ENCODE measurements at places on chromosomes 2 and 18.

DNA sequence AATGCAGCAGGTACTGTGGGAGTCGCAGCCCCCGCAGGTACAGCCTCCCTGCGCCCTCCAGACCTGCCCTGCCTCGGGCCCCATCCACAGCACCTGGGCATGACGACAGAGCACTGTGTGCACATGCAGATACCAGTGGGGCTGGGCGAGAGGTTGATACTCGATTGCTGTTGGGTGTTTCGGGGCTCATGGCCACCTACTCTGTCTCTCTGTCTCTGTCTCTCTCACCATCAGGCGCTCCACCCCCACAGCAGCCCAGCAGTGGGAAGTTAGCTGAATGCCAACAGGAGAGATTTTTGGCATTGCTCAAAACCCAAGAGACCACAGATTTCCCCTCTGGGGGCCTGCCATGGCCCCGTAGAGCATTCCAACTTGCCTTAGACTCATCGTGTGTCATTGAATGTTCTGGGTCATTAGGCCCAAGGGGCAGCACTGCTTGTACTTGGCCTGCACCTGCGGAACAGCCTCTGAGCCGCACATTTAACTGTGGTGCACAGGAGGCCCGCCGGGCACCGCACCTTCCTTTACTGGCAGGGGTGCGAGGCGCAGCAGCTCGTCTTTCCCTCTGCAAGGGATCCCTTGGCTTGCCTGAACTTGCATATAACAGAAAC, 18.8 kb downstream of the KCNIP3 start:
- DNase-seq, result no peak

- DNase-seq, result no peak
These were observed 661 bp upstream of the MGAT5 start for GRCh38 chr2:134253117-134253704.

DNA sequence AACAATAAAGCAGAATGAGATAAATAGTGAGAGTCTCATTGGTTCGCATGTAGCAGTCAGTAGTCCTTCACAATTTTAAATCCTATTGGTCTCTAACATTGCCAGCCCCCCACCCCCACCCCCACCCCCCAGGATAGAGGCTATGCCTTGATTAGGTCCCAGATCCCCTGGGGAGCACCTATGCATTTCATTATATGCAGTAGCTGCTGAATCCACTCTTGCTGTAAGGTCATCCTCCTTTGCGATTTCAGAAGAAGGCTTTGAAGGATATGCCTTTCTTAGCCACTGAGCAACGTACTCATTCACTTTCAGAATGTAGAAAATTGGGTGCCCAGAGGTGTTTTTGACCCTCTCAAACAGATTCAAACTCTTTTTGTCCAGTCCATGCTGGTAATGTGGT, 382.8 kb upstream of the GALNT5 start:
- no peak for DNase-seq

DNA sequence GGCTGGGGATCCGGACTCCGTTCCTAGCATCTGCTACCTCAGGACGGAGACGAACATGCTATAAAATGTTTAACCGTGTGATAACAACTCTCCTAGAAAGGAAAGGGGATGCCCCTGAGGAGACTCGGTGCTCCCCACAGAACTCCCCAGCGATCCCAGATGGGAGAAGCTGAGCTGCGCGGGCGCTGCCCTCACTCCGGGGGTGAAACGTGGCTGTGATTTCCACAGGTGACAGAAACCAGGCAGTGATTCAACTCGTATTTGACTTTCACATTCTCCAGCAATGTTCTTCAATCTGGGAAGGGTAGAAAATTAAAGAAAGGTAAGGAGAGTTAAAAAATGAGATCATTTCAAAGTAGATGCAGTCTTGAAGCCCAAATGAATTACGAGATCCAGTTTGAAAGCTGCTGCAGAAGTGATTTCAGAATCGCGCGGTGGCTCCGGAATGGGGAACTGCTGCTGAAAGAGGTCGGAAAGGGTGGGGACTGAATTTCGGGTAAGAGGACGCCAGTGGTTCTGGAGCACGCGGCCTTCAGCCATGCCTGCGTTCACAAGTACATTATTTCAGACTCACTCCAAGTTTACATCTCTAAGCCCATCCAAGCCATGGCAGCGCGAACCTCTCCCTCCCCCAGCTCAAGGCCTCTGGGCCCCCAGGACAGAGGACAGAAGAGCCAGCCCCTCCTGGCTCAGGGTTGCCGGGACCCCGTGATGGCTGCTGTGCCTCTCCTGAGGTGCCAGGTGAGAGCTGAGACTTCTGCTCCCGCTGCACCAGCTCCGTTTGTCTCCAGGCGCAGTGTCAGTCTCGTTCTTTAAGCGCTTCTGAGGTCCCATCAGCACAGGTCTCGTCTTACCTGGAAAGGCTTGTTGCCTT, 39.5 kb downstream of the ADNP2 start:
- no peak for DNase-seq

- DNase-seq, result no peak
These were observed 593.1 kb upstream of the CHAC2 start for GRCh38 chr2:53174539-53174938.

- no peak for DNase-seq
These were observed 174.6 kb downstream of the THADA start for GRCh38 chr2:43421194-43421593.

- DNase-seq, result no peak
These were observed 109.8 kb downstream of the FARSB start for GRCh38 chr2:222545823-222546795.

DNA sequence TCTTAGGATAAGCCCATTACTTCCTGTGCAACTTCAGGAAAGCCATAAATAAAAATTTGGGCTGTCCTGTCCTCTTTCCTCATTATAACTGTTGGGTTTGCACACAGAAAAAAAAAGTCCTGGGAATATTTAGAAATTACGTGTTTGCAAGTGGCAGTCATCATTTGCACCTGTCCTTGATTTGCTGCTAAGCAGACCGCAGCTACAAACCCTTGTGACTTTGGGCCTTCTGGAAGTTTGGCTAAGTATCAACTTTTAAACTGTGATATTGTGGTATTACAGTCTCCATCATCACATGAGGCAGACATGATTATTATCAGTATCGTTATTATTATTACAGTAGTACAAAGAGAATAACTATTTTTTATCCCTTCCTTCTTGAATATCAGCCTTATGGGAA, 260.7 kb upstream of the SESTD1 start:
- DNase-seq, result no peak

- no peak for DNase-seq
These were observed 4.4 kb downstream of the ADCYAP1 start for GRCh38 chr18:908758-909724.
